ENCODE measurements at places on chromosomes 3 and 15.
A peak's percentile ranks its signal among the peaks of the same experiment; 100 is the strongest.

DNA sequence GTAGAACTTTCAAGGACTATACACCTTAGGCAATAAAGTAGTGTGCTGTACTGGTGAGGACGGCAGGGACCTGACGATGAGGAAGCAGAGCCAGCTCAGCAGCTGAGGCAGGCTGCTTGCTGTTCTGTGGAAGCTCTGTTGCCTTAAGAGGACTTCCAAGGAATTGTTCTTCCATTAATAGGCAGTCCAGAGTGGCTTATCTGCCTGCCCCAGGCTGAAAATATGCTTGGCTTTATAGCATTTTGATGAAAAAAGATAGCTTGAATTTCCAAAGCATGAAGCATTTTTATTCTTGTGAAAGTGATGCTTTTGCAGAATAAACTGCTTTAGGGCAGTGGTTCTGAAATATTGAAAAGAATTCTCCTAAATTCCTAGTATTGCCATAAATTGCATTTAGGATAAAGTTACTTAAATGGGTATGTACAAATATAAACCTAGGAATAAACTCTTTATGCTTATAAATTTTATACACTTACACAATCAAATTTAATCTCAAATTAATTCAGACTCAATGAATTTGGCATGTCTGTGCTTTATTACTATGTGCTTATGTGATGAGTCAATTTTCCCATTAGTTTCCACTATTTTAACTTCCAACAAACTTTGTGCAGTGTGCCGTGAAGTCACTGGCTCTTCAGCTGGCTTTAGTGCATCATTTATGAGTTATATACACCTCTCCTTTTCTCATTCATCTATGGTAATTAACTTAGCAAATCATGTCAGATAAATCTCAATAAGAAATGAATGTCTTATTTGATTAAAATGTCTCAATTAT lies 231.0 kb upstream of the RASGRP1 start:
- no peak for DNase-seq

DNA sequence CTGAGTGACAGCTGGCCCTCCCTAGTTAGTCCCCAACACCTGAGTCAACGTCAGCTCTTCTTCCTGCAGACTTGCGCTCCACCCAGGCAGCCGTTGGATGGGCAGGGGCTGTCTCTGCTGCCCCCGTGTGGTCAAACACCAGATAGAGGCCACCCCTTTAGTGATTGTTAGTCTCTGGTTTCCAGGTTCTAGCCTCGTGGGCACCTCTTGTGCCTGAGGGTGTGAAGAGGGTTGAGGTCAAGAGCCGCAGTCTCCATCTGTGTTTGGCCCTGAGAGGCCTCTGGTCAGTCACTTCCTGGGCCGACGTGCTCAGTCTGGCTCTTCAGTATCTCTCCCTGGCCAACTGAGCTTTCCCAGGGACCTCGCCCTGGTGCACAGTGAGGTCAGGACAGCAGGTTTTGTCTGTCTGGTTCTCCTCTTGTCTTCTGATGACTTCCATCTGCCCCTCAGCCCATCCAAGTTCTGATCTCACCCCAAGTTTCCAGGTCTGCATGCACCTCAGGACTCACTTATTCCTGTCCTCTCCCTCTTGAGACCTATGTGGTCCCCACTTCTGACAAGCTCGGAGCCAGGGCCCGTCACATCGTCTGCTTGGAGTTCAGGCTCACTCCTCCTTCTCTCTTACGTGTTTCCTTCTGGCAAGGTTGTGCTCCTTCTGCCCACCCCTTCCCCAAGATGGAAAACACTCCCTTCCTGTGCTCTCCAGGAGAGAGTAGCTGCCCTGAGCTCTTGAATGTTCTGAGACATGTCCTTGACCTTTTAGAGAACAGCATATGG lies 20.9 kb downstream of the CD276 start:
- DNase-seq, result peak; percentile 58

DNA sequence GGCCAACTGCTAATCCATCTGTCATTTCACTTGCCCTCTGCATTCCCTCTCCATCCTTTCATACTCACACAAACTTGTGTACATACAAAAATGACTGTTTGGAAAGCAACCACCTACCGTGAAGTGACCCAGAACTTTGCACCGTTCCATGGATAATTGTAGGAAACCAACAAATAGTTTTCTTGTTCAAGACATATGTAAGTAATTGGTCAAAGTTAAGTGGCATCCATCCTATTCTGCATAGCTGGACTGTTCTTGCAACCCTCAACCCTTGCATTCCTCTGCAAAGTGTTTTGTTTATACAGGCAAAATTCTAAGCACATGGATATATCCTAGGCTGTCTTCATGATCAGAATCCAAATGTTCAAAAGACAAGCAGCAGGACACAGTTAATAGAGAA lies 592.5 kb downstream of the MECOM start:
- DNase-seq, result no peak

- no peak for DNase-seq
Measured at GRCh38 chr15:87498560-87498959, 758.0 kb downstream of the NTRK3 start.

DNA sequence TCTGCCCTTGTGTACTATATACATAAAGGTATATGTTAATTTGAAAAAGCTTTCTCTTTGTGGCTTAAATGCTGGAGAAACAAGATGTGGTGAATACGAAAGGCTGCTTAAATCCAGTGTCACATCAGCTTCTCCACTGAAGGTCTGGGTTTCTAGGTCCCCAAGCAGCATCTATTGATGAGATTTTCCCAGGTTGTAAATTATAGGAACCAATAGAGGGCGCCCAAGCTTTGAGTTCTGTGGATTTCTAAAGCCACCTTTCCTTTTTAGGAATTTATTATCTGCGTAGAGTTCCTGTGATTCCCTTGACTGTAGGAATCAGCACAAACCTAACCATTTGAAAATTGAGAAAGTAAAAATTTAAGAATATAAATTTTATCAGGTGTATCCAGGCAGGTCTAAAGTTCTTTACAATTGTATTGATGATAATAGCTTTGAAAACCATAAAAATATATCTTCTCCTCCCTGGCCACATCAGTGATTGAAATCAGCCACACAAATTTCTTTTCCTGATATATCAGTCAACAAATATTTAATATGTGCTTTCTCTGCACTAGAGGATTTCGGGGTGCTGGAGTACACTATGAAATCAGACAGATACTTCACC lies 88.3 kb upstream of the ADAMTSL3 start:
- DNase-seq, result peak; percentile 51

- DNase-seq, result no peak
Measured at GRCh38 chr3:122609798-122610559, 32.5 kb downstream of the PARP15 start.

GRCh38 chr3:98540346-98540745 lies 8.6 kb downstream of the GPR15 start:
- no peak for DNase-seq

GRCh38 chr3:150825916-150826377 lies 63.0 kb upstream of the SIAH2 start:
- no peak for DNase-seq

All from hindlimb muscle (tissue), 1 donor.